ENCODE measurements at places on chromosomes 16 and 17. TPM values are rescaled to one million over a fixed set of nuclear protein-coding genes. Genes with fewer than 3 reads are reported as not detected.

RAB37 gene
- polyA plus RNA-seq, result 11.2 TPM

GRCh38 chr16:27730661-27731210 is 180.8 kb downstream of the KATNIP start:
- H3K27me3 ChIP-seq, result no peaks in the 10 kb centered on the region
- no peaks in the 10 kb centered on the region for H3K4me1 ChIP-seq
- DNase-seq, result peak; percentile 52
- no peak overlapping the region for H3K27ac ChIP-seq

DNA sequence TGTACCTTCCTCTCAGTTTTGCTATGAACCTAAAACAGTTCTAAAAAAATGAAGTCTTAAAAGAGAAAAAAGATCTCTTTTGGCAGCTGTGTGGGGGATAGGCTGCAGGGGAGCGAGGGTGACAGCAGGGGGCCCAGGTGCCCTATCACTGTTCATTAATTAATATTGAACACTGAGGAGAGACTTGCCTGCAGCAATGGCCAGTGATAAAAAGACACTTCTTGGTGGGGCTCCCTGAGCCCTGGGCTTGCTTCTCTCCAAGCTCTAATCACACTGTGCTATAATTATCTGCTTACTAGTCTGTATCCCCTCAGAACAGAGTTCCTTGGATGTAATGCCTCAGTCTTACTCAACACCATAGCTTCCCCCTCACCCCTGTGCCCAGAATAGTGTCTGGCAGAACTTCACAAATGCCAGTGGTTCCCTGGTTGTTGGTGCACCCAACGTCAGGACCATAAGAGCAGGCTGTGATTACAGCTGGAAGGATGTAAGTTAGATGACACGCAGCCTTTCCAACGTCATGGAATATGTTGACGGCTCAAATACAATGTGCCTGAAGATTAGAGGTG is 52.0 kb upstream of the IRX6 start:
- no peaks in the 10 kb centered on the region for H3K4me1 ChIP-seq
- no peak overlapping the region for H3K4me3 ChIP-seq
- H3K27ac ChIP-seq, result no peak overlapping the region
- DNase-seq, result no peak
- H3K27me3 ChIP-seq, result no peaks in the 10 kb centered on the region
- no peaks in the 10 kb centered on the region for H3K36me3 ChIP-seq

- H3K4me1 ChIP-seq, result peaks cover 4% of the 10 kb centered on the region
- no peaks in the 10 kb centered on the region for H3K36me3 ChIP-seq
- no peak overlapping the region for H3K27ac ChIP-seq
- DNase-seq, result peak; percentile 61
These were observed 436.4 kb downstream of the SOX9 start for GRCh38 chr17:72556944-72557826.

- peaks cover 65% of the 10 kb centered on the region for H3K27me3 ChIP-seq
- no peaks in the 10 kb centered on the region for H3K4me1 ChIP-seq
- no peaks in the 10 kb centered on the region for H3K36me3 ChIP-seq
- no peak overlapping the region for H3K4me3 ChIP-seq
These were observed 63.7 kb upstream of the CRHR1 start for GRCh38 chr17:45720386-45720785.

NPB gene
- polyA plus RNA-seq, result 1.4 TPM

ASGR1 gene
- 9.2 TPM for polyA plus RNA-seq

GRCh38 chr17:17129466-17129865 is 76.7 kb downstream of the PLD6 start:
- no peak for DNase-seq
- no peak overlapping the region for H3K27ac ChIP-seq
- no peaks in the 10 kb centered on the region for H3K36me3 ChIP-seq
- no peaks in the 10 kb centered on the region for H3K27me3 ChIP-seq

GRCh38 chr17:40605306-40605705 is 40.0 kb upstream of the CCR7 start:
- no peak overlapping the region for H3K27ac ChIP-seq
- no peaks in the 10 kb centered on the region for H3K36me3 ChIP-seq
- no peak for DNase-seq
- peaks cover 15% of the 10 kb centered on the region for H3K4me1 ChIP-seq
- no peaks in the 10 kb centered on the region for H3K27me3 ChIP-seq

CA4 gene
- polyA plus RNA-seq, result 57.6 TPM

TEX19 gene
- polyA plus RNA-seq, result not detected

GRCh38 chr17:42001729-42002128 is 15.5 kb downstream of the DNAJC7 start:
- no peak for DNase-seq
- no peak overlapping the region for H3K27ac ChIP-seq
- H3K4me1 ChIP-seq, result peaks cover 5% of the 10 kb centered on the region
- no peaks in the 10 kb centered on the region for H3K36me3 ChIP-seq
- no peaks in the 10 kb centered on the region for H3K27me3 ChIP-seq

- DNase-seq, result no peak
- no peaks in the 10 kb centered on the region for H3K4me1 ChIP-seq
- no peaks in the 10 kb centered on the region for H3K36me3 ChIP-seq
- H3K27ac ChIP-seq, result no peak overlapping the region
- no peak overlapping the region for H3K4me3 ChIP-seq
These were observed 184.2 kb downstream of the COPRS start for GRCh38 chr17:31674717-31675349.

DNA sequence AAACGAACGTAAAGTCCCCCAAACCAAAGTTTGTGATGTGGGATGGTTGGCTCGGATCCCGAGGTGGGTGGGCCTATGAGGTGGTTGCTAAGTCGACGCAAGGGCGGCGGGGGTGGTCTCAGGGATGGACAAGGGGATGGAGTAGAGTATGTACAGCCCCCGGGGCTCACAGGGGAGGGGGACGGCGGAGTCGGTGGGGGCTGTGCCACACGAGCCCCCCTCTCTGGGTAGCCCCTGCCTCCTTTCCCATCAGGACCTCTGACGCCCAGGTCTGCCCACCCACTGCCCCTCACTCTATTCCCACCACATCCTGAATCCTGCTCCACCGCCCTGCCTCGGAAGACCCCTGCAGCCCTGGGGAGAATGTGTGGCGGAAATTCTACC is 15.2 kb downstream of the IL34 start:
- H3K27ac ChIP-seq, result no peak overlapping the region
- H3K27me3 ChIP-seq, result no peaks in the 10 kb centered on the region
- H3K4me3 ChIP-seq, result no peak overlapping the region
- no peaks in the 10 kb centered on the region for H3K36me3 ChIP-seq
- no peak for DNase-seq

MPRIP gene
- polyA plus RNA-seq, result 255 TPM

PTRH2 gene
- polyA plus RNA-seq, result 24.2 TPM

GRCh38 chr17:47996201-47996600 is 25.3 kb downstream of the CDK5RAP3 start:
- H3K27me3 ChIP-seq, result no peaks in the 10 kb centered on the region
- DNase-seq, result no peak
- no peak overlapping the region for H3K27ac ChIP-seq
- peaks cover 7% of the 10 kb centered on the region for H3K4me1 ChIP-seq

GRCh38 chr16:1428511-1428910 is 2.4 kb upstream of the PERCC1 start:
- DNase-seq, result no peak
- no peak overlapping the region for H3K4me3 ChIP-seq
- no peaks in the 10 kb centered on the region for H3K4me1 ChIP-seq
- no peak overlapping the region for H3K27ac ChIP-seq

DNA sequence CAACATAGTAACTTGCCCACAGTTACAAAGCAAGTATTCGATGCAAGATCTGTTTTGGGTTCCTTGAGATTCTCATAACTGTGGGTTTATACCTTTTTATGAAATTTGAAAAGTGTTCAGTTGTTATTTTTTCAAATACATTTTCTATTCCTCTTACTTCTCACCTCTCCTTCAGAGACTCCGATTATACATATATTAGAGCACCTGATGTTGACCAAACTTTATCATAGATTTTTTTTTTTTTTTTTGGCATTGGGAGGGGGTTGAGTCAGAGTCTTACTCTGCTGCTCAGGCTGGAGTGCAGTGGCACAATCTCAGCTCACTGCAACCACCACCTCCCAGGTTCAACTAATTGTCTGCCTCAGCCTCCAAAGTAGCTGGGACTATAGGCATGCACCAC is 51.3 kb upstream of the RBBP6 start:
- H3K27ac ChIP-seq, result no peak overlapping the region
- no peaks in the 10 kb centered on the region for H3K4me1 ChIP-seq
- H3K27me3 ChIP-seq, result no peaks in the 10 kb centered on the region
- H3K4me3 ChIP-seq, result no peak overlapping the region
- H3K36me3 ChIP-seq, result no peaks in the 10 kb centered on the region
- no peak for DNase-seq

- H3K4me1 ChIP-seq, result peaks cover 43% of the 10 kb centered on the region
- no peak for DNase-seq
- H3K4me3 ChIP-seq, result no peak overlapping the region
- H3K27ac ChIP-seq, result peak overlapping the region; percentile 28
These were observed 28.0 kb downstream of the ARHGAP23 start for GRCh38 chr17:38456031-38456815.

CDH3 gene
- polyA plus RNA-seq, result 53.1 TPM

SRP68 gene
- polyA plus RNA-seq, result 95.0 TPM

GRCh38 chr16:58332997-58333700 is 38.3 kb upstream of the PRSS54 start:
- no peak overlapping the region for H3K27ac ChIP-seq
- H3K4me3 ChIP-seq, result no peak overlapping the region
- peaks cover 6% of the 10 kb centered on the region for H3K4me1 ChIP-seq
- no peaks in the 10 kb centered on the region for H3K27me3 ChIP-seq

GRCh38 chr16:55012362-55012761 is 81.7 kb downstream of the IRX5 start:
- DNase-seq, result no peak
- H3K27me3 ChIP-seq, result peaks cover 22% of the 10 kb centered on the region
- H3K27ac ChIP-seq, result no peak overlapping the region
- H3K4me3 ChIP-seq, result no peak overlapping the region
- H3K36me3 ChIP-seq, result no peaks in the 10 kb centered on the region
- no peaks in the 10 kb centered on the region for H3K4me1 ChIP-seq

ZDHHC7 gene
- polyA plus RNA-seq, result 62.0 TPM

GRCh38 chr16:84617041-84617790 is 662 bp downstream of the COTL1 start:
- peaks cover 9% of the 10 kb centered on the region for H3K27me3 ChIP-seq
- peaks cover 5% of the 10 kb centered on the region for H3K4me1 ChIP-seq
- peak overlapping the region; percentile 90 for H3K4me3 ChIP-seq
- H3K27ac ChIP-seq, result peak overlapping the region; percentile 90
- peak; percentile 90 for DNase-seq
- peaks cover 6% of the 10 kb centered on the region for H3K36me3 ChIP-seq

DNA sequence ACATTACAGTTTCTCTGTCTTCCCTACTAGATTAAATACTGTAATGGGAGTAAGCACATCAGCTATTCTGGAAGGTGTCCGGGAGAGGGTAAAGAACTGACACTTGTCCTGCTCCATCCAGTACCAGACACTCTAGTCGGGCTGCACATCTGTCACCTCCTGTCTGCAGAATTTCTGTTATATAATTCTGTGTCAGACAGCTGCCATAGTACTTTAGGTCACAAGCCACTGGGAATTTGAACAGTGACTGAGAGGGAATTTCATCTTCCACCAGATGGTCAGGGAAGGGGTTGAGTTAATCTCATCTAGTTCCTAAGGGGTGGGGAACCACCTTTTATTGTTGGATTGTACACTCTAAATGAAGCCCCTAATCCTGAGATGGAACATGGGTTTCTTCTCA is 58.6 kb upstream of the NUDT7 start:
- no peaks in the 10 kb centered on the region for H3K4me1 ChIP-seq
- H3K36me3 ChIP-seq, result no peaks in the 10 kb centered on the region
- H3K27ac ChIP-seq, result no peak overlapping the region
- H3K27me3 ChIP-seq, result peaks cover 9% of the 10 kb centered on the region

EPOP gene
- polyA plus RNA-seq, result 1.7 TPM

IGF2BP1 gene
- 27.7 TPM for polyA plus RNA-seq

NR1D1 gene
- polyA plus RNA-seq, result 3.8 TPM

- DNase-seq, result no peak
- peaks cover 6% of the 10 kb centered on the region for H3K4me1 ChIP-seq
- no peak overlapping the region for H3K27ac ChIP-seq
- no peaks in the 10 kb centered on the region for H3K27me3 ChIP-seq
- no peak overlapping the region for H3K4me3 ChIP-seq
- H3K36me3 ChIP-seq, result no peaks in the 10 kb centered on the region
These were observed 25.9 kb downstream of the USP7 start for GRCh38 chr16:8937803-8938202.

DNA sequence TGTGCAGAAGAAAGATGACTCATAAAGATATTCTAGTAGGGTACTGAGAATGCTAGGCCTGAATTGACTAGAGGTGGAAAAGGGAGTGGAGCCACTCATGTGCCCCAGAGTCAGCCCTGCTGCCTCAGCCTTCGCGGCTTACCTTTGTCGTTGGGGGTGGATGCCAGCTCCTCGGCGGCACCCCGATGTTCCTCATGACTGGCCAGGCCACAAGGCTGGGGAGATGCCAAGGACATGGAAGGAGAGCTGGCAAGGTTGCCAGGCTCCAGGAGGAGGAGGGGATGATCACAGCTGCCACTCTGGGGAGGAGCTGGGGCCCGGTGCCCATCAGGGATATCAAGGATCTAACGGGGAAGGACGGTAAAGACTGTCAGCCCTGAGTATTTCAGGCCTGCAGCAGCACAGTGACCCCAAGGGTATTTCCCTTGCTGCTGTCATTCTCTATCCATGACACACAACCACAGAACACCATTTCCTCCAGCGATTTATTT is 9.7 kb upstream of the SLC35B1 start:
- H3K27me3 ChIP-seq, result no peaks in the 10 kb centered on the region
- H3K4me3 ChIP-seq, result no peak overlapping the region
- H3K27ac ChIP-seq, result no peak overlapping the region
- no peaks in the 10 kb centered on the region for H3K36me3 ChIP-seq

GRCh38 chr16:11565665-11566064 is 21.1 kb downstream of the LITAF start:
- no peak overlapping the region for H3K27ac ChIP-seq
- H3K4me1 ChIP-seq, result no peaks in the 10 kb centered on the region

DNA sequence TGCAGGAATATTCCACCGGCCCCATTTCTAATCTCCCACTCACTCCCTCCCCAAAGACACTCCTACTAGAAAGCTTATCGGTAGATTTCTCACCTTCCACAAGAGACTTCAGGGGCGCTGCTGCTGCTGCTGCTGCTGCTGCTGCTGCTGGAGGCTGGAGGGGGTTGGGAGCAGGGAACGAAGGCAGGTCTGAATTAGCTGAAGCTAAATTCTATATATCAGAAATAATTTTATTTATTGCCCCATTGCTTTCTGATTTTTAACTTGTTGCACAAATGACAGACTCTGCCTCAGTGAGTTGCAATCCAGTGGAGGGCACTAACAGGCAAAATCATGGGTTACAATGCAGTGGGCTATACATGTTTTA is 25.8 kb upstream of the HLF start:
- H3K36me3 ChIP-seq, result no peaks in the 10 kb centered on the region
- peak overlapping the region; percentile 47 for H3K4me3 ChIP-seq
- no peak for DNase-seq

HOXB6 gene
- 10.8 TPM for polyA plus RNA-seq

DNA sequence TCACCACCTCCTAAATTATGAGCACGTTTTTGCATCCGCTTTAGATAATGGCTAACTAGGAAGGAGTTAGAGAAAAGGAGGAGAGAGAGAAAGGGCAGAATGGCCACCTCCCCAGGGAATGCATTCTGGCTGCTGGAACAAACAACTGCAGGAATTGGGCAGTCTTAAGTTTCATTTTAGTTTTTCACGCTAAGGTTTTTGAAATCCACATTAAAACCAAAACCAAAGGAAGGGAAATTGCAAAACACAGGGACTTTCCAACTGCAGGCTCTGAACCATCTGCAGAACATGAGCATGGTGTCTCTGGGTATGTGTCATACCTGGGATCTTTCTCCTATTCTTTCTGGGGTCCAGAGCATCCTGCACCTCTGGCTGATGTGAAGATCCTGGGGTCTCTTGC is 12.1 kb upstream of the CCL8 start:
- DNase-seq, result no peak
- no peak overlapping the region for H3K4me3 ChIP-seq
- H3K27me3 ChIP-seq, result no peaks in the 10 kb centered on the region
- no peaks in the 10 kb centered on the region for H3K4me1 ChIP-seq
- peak overlapping the region; percentile 42 for H3K27ac ChIP-seq
